ENCODE measurements at places on chromosomes 6 and 20.
A peak's percentile ranks its signal among the peaks of the same experiment; 100 is the strongest.

- peak; percentile 78 for DNase-seq
These were observed 47.2 kb downstream of the FOXF2 start for GRCh38 chr6:1436334-1437306.

DNA sequence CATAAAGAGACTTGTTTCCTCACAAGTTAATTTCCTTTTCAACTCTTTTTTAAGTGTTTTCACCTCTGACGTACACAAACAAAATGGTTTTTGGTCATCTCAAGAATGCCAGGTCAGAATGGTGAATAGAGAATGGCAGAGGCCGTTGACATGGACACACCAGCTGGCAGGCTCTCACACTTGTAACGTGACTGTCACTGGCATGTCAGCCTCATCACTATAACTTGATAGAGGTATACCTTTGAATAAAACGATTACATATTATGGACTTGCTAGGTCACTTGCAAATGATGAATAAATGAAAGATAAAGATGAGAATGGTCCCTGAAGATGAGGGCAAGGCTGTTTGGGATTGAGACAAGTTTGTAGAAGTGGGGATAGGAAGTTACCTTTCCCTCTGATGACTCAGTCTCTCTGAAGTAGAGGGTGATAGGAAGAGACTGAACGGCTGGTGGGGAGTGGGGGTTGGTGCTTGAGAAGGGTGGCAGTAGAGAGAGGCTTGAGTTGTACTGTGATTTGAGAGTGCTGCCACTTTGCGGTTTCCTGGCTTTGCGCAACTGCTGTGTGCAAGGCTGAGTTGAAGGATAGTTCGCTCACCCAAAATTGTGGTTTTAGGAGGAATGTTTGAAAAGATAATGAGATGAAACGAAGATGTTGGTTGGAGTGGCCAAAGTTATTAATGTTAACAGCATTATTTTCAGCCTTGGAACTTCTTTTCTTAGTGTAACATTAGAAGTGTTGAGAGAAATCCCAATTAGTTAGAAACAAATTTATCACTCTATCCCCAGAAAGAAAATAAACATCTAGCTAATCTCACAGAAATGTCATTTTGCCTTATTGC is 30.3 kb downstream of the TBPL1 start:
- DNase-seq = peak; percentile 80

DNA sequence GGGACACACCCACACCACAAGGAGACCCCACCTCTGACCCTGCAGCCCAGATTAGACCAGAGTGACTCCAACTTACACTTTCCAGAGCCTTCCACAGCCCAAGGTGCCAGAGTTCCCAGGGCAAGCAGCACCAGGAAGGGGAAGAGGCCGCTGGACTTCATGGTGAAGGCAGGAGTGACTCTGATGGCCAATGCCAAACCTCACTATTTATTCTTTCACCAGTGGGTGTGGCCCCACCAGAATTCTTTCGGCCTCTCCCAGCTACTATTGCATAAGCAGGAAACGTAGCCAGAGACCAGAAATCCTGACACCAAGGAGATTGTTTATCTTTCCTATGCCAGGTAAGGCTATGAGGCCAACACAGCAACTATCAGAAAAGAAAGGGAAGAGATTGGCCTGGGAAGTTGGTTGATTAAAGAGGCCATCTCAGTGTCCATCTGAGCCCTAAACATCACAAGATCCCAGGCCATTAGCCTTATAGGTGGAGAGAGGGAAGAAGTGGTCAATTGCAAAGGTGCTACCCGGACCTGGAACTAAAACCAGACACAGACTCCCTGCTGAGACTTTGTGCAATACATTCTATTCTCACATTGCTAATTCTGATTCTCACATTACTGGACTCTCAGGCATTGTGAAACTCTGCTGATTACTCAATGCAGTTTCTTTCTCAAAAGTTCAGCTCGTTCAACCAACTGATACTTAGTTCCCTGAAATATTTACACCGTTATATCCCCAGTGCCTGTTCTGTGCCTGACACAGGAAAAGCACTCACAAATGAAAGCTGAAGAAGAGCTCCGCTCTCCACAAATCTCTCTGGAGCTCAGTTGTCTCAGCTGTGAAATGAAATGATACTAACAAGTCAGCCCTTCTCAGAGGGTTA is at the start of gene SLPI:
Gene SLPI (minus strand): TSS at position 182 of the 880 bp plus-strand sequence. CDS start 21 bp downstream, at position 161.
- DNase-seq = peak; percentile 99

DNA sequence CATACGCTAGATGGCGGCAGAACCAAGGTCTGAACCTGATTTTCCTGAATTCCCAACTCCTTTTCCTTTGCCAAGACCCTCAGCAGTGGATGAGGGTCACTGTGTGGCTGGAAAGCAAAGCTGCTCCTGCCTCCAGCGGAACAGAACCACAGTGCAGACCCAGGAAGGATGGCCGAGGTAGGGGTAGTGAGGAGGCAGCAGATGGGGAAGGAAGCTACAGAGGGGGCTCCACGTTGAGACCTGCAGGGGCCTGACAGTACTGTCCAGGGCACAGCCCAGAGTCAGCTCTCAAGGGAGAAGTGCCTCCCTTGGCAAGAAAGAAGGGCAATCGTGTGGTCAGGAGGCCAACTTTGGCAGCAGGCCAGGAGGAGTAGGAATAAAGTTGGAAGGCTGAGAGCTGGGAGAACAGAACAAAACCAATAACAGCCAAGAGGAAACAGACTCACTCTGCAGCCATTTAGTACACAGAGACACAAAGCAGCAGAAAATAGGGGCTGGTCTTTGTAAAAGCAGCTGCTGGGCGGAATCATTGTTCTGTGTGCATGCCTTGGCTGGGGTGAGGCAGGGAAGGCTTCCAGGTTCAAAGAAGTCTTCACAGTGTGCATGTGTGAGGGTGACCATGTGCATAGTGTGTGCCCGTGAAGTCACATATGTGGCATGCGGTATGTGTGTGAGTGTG is 3.1 kb downstream of the GABRR2 start:
- peak; percentile 83 for DNase-seq

DNA sequence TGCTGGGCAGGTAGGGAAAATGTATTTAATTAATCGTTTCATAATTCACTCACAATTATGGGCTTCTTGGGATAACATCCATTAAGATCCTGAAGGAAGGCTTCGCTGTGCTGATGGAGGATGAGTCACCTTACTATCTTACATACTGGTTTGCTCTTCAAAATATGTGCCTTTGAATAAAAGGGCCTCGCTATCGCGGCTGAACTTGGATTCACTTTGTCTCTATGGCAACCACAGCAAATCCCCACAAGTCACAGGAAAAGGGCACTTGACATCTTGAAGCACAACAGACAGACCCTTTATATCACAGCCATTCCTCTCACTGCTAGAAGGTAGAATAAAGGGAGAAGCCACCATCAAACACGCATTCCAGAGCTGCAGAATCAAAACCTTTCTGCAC is 141.3 kb upstream of the MYLIP start:
- no peak for DNase-seq

GRCh38 chr6:27834384-27834783 is 77.8 kb downstream of the OR2B2 start:
- DNase-seq = no peak

GRCh38 chr6:170295510-170296422 is 4.9 kb upstream of the DLL1 start:
- peak; percentile 34 for DNase-seq

DNA sequence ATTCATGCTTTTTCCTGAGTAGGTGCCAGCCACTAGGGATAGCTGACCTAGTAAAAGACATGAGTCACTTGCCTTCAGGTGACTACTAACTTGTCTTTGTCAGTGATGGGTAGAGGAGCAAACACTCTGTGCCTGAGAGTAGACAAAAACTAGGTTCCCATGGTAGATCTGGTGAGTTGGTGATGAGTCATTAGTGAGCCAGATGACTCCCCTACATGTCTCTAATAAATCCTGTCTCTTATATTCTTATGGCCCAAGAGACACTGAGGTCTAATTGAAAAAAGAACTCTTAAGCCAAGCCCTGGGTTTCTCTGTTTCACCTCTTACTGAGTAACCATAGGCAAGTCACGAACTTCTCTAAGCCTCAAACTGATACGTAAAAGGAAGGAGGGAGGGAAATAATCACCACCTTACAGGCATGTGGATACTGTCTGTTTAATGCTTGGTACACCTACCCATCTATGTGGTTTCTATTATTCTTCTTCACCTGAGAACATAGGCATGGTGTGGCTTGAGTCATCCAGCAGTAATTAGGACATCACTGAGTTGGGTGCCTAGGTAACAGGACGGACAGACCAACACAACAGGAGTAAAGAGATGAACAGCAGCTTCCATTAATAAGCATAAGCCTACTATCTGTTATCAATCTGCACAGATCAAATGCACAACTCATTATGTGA is 20.3 kb downstream of the TTPAL start:
- DNase-seq = peak; percentile 95

- no peak for DNase-seq
These were observed 23.8 kb downstream of the CEBPB start for GRCh38 chr20:50214226-50215024.

GRCh38 chr6:42124223-42124836 is 18.1 kb downstream of the C6orf132 start:
- DNase-seq = no peak

DNA sequence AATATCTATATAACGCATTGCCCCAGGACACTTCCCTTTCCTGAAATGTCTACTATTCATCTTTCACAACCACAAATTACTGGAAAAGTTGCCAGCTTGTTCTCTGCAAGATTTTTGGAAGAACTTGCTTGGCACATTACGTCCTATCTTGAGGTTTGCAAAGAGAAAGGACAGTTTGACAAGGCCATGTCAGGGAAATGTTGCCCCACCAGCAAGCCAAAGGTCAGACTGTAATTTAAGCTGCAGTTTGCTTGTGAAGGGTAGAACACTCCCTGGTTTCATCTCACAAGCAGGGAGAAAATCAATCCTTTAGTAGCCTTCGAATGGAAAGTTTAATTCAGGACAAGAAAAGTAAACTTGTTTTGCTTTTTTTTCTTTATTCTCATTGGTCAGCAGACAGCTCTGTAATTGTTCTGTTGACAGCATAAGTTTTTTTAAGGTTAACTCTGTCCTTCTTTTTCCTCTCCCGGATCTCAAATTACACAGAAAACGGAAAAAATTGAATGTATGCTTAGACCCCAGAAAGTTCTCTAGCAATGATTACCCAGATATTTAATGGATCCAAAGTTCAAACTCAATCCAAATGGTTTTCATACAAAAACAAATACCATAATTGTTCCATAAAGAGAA is 541.8 kb upstream of the NRSN1 start:
- peak; percentile 79 for DNase-seq

DNA sequence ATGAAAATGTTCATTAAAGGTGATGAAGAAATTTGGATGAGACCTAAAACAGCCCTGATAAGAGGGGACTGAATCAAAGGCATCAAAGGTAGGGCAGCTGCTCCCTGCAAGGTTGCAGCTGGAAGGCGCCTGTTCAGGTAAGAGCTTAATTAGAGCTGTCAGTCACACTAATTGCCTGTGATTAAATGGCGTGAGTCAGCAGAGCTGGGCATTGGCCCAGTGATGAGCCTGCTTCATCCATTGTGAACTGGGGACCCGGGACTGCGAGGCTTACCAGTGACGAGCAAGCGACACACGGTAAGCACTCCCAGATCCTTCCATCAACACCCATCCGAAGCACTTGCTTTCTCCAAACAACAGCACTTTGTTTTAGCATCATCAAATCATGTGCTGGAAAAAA is 621.5 kb upstream of the CDH4 start:
- no peak for DNase-seq

GRCh38 chr6:26401389-26401986 is 587 bp upstream of the BTN3A1 start:
- DNase-seq = no peak

DNA sequence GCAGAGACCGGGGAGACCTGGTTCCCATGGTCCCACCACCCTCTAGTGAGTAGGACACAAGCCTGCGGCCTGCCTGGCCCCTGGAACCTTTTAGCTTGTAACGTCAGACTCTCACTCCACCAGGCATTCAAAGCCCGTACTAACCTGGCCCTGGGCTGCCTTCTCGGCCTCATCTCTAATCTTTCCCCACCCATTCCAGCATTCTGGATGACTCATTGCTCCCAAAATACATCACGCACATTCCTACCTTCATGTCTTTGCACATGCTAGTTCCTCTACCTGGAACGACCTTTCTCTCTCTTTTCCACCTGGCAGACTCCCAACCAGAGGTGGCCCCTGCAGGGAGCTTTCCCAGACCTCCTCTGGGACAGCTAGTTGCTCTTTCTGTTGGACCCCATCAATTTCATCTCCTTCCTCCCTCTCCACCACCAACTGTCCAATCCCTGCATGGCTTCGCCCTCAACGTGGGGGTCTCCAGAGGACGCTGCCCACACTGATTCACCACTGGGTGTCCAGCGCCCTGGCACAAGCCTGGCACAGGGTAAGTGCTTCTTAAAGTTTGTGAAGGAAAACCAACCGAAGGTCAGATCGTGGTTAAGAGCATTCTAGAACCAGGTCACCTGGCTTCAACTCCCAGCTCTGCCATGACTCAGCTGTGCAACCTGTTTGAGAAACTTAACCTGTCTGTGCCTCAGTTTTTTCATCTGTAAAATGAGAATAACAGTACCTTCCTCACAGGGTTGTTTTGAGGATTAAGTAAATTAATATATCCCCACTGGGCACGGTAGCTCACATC is 35.2 kb downstream of the JPH2 start:
- DNase-seq = peak; percentile 85

DNA sequence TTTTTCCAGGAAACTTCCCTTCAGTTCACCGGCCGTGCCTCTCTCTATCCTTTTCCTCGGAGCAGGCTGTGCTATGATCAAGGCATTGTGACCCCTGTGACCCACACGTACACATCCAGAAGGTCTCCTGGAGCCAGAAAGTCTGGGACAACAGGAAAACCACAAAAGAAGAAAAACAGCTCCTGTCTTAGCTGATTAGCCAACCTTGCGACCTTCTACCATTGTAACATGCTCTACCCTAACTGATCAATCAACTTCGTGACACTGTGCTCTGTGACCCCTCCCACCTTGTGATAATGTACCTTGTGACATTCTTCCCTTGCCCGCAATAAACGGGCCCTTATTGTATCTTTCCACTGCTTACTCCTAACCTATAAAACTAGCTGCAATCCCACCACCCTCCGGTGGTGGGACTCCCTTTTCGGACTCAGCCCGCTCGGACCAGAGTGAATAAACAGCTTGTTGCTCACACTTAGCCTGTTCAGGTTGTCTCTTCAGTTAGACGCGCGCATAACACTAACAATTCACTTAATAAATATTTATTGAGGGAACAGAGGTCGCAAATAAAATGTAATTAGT is 24.2 kb downstream of the ZNF311 start:
- peak; percentile 86 for DNase-seq

- no peak for DNase-seq
These were observed 97.2 kb upstream of the RIN2 start for GRCh38 chr20:19660808-19661378.

GRCh38 chr20:32519381-32519730 is 65.8 kb downstream of the NOL4L start:
- no peak for DNase-seq
